ENCODE measurements at places on chromosomes 1 and 21.

DNA sequence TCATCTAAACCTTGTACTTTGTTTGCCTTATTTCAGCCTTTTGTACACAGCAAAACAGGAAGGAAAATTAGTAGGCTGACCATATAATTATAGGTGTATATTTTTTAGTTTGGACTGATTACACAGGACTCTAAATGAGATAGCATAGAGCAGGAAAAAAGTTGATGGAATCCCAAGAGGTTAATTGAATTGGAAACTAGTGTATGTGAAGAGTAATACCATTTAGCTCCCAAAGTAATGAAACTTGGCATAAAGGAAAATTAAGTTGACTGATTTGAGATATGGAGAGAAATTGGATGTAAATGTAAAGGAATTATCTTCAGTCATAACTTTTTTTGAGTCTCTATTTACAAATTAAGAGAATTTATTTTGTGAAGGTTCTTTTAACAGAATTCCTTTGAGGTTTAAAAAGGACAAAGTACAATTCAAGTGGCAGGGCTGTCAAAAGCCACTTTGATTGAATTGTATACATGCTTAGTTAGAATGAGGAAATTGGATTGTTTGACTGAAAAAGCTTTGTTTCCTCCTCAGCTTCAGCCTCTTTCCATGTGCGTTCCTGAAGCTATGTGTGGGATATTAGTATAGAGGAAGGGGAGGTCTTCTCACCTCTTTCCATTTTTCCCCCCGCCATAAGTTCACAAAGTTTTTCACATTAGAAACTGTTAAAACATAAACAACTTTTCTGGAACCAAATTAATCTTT lies 26.4 kb downstream of the SNX27 start:
- DNase-seq: no peak

GRCh38 chr1:203325418-203326091 lies 20.2 kb downstream of the BTG2 start:
- DNase-seq: no peak

GRCh38 chr1:113648478-113648877 lies 110.8 kb downstream of the PHTF1 start:
- DNase-seq: no peak

DNA sequence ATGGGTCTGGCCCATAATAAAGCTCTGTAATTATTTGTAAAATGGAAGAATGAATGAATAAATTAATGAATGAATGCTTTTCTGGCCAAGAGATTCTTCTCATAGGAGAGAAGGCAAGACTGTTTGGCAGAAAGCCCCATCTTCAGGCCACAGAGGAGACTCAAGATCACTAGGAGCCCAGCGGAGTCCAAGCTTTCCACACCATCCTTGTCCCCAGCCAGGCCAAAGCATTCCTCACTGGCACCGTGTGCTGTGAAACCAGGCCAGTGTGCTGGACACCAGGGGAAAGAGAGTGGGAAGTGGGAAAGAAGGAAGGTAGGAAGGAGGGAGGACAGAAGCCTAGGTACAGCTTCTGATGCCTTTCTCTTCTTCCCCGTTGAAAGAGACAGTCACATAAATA lies 86.4 kb downstream of the PLXNA2 start:
- no peak for DNase-seq

- DNase-seq: no peak
Observed at GRCh38 chr1:115303364-115303763, 34.7 kb downstream of the NGF start.

DNA sequence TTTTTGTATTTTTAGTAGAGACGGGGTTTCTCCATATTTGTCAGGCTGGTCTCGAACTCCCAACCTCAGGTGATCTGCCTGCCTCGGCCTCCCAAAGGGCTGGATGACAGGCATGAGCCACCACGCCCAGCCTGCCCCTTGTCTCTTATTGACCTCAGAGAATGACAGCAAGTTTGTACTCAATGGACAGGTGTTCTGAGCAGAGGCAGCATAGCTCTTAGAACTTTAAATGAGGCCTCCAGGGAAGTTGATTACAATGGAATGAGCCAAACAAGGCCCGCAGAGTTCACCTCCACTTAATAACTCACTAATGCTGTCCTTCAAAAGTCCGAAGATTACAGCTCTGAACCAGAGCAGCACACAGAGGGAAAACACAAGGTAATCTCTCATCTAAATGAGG lies 10.9 kb downstream of the TMPRSS2 start:
- DNase-seq: no peak
